ENCODE measurements at places on chromosomes 3 and 15. TPM values are rescaled to one million over a fixed set of nuclear protein-coding genes. Genes with fewer than 3 reads are reported as not detected.

DNA sequence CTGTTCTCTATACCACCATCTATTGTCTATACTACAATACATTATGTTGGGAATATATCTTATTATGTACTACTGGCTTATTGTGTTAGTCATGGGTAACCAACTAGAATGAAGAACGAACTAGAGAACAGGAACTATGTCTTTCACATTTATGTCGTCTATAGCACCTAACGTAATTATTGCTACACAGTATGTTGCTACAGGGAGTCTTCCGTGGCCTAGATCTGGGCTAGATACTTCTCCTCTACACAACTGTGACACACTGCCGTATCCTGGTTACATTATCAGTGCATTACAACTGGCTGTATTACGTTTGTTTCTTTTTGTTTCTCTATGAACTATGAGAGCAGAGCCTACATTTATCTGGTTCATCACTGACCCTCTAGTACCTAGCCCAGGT lies 34.0 kb downstream of the SCG5 start:
- DNase-seq, result no peak

DNA sequence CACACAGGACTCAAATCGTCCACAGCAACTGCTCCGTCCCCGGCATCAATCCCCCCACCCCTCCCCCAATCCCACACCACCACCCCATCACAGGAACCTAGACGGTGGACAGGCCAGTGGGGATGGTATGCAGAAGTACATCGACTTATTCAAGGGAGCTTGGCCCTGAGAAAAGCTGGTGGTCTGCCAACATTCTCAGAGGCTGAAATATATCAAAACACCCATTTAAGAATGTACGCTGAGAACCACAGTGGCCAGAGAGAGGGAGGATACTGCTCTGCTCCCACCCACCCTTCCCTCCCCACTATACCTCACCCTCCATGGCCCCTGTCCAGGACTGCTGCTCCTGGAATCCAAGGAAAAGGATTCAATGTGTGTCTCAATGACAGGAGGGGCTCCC lies 12.4 kb upstream of the USP3 start:
- DNase-seq, result no peak

DNA sequence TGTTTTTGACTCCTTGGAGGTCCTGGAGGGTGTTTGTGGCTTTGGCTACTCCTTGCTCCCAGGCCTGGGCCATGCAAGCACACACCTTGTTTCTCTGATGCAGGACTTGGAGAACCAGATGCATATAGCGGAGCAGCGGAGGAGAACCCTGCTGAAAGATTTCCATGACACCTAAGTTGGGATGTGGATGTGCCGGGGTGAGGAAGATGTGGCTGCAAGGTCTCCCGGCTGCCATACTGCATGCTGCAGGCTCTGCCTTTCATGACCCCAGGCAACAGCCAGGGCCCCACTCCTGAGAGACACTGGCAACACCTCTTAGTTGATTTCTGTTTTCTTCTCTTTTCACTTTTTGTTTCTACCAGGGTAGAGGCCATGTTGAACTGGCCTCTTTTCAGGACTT lies 6.9 kb upstream of the P4HTM start:
- DNase-seq, result no peak

DNA sequence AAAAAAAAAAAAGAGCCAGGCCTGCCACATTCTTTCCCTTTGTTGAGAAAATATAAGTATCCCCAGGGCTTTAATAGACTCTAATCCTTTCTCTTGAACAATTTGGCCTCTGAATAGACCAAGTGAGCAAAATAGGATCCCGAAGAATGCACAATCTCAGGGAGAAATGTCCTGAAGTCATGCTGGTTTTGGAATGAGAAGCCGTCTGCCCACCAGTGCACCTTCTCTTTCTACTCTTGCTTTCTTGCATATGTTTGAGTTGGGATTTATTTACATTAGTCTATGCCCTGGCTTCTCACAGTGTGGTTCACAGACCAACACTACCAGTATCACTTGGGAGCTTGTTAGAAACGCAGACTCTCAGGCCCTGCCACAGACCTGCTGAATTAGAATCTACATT lies 153.0 kb downstream of the ZNF621 start:
- DNase-seq, result no peak

Gene NEK11
- total RNA-seq, result 5.0 TPM

GRCh38 chr3:175386630-175387029 lies 527.5 kb downstream of the NAALADL2 start:
- DNase-seq, result peak; percentile 35

DNA sequence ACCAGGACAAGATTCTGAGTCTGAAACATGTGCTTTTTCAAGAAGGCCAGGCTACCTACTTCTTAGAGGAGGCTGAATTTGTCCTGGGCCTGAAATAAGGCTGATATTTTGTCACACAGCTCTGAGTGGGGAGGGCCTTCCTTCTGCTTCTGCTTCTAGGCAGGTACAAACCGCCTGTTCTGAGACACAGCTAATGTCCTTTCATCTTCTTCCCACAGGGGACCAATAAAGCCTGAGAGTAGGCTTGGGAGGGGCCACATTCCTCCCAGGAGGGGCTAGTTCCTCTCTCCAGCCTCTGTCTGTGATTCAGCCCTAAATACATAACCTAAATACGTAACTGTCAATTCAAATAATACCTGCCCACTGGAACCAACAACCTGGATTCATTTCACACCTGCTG lies 34.8 kb downstream of the CRYGS start:
- DNase-seq, result no peak

Gene PAQR5
- 3.3 TPM for total RNA-seq

Gene SUSD5
- total RNA-seq, result 4.6 TPM

- no peak for DNase-seq
Measured at GRCh38 chr3:55564726-55565125, 77.6 kb upstream of the WNT5A start.

DNA sequence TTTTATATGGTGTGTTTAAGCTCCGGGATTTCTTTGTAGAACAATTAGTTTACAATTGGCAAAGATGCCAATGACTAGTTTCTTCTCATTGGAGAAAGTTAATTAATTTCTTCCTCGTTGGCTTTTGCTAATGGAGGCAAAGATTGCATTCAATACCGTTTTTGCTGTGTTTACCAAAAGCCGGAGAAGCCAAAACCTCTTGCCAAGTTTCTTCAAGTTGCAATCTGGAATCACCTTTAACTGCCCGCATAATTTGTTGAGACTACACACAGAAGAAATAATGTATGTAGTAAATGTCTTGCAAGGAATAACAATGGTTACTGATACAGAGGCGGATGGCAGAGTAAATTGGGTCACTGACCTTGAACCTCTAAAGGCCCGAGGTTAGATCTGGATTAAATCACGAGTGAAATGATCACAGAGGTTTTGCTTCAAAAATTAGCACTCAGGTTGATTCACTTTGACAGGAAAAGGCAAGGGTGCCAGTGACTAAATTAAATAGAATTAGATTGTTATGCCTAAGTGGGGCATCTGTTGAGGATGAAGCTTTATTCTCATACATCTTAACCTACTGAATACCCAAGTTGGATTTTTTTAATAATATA lies 732.1 kb upstream of the NR2F2 start:
- no peak for DNase-seq

Gene TGM5
- not detected for total RNA-seq

- DNase-seq, result no peak
Measured at GRCh38 chr3:155673421-155673820, 71.5 kb downstream of the PLCH1 start.

GRCh38 chr3:184563561-184563925 lies 2.0 kb downstream of the EPHB3 start:
- no peak for DNase-seq

Gene CD96
- total RNA-seq, result 4.2 TPM

- DNase-seq, result peak; percentile 19
Measured at GRCh38 chr3:105526360-105527111, 159.8 kb downstream of the ALCAM start.

Gene PTPN23
- total RNA-seq, result 10.2 TPM

- no peak for DNase-seq
Measured at GRCh38 chr3:177553579-177553978, 356.3 kb upstream of the TBL1XR1 start.

- DNase-seq, result no peak
Measured at GRCh38 chr3:185297867-185298266, 44.0 kb upstream of the EHHADH start.

GRCh38 chr15:34760909-34761308 lies 6.1 kb upstream of the GJD2 start:
- no peak for DNase-seq

Gene SIDT1
- total RNA-seq, result under 0.01 TPM

DNA sequence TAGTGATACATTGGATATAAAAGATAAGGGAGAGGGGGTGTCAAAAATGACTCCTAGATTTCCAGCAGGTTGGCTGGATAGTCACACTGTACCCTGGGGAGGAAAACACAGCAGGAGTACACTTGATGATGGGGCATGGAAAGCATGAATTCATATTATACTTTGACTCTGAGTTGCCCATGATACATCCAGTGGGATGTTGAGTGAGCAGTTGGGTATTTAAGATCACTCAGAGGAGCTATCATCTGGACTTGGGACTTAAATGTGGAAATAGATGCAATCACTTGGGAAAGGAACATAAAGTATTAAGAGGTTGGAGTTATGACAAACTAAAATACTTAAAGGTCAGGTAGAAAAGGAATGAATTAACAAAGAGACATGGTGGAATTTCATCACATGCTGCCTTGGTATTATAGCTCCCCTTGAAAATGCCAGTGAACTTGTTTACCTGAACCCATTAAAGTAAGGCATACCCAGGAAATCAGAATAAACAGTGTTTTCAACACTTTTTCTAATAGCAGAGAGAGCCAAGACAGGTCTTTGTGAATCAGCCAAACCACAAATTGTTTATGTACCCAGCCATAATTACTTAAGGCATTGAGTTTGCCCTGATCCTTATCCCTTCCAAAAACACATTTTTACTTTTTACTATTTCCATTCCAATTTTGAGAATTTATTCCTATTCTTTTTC lies 49.9 kb upstream of the ABI3BP start:
- DNase-seq, result no peak

DNA sequence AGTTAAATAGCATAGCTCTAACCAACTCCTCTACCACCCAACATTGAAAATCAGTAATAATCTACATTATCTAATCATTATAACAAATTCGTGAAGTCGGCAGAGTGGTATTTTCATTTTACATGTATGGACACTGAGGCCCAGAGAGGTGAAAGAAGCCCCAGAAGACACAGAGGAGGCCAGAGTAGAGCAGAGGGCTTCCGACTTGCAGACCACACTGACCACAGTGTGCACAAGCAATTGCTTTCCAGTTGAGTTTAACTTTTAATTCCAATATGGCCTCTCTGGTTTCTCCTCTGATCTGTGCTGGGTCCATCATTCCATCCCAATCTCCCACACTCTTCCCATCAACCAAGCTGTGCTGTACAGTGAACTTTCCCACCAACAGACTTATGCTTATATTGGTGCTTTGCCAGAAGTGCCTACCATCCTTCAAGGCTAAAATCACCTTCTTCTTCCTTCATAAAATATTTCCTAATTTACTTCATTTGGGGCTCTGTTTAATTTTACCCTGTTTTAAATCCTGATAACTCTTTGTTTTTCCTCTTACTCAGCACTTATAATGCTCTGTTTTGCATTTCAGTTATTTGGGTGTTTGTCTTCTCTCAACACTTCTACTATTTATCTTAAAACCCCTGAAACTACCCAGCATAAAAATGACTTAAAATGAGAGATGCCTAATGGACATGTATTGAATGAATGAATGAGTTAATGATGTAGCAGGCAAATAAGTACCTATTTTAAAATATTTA lies 81.8 kb upstream of the TNFSF10 start:
- no peak for DNase-seq

DNA sequence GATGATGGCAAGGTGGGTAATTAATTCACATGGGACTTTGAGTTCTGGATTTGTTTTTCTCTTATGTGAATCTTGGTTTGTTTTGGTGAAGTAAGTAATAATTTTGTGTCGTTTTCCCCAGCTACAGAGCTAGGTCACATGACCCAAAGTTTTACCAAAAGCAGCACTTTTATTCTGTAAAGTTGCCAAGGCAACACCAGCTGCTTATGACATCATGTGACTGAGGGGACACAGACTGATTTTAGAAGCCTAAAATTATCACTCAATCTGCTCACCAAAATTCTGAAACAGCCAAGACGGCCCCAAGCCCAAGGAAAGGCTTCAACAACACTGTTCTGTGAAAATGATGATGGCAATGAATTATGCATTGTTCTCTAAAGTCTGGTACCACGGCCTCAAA lies 63.9 kb downstream of the MEX3B start:
- no peak for DNase-seq

DNA sequence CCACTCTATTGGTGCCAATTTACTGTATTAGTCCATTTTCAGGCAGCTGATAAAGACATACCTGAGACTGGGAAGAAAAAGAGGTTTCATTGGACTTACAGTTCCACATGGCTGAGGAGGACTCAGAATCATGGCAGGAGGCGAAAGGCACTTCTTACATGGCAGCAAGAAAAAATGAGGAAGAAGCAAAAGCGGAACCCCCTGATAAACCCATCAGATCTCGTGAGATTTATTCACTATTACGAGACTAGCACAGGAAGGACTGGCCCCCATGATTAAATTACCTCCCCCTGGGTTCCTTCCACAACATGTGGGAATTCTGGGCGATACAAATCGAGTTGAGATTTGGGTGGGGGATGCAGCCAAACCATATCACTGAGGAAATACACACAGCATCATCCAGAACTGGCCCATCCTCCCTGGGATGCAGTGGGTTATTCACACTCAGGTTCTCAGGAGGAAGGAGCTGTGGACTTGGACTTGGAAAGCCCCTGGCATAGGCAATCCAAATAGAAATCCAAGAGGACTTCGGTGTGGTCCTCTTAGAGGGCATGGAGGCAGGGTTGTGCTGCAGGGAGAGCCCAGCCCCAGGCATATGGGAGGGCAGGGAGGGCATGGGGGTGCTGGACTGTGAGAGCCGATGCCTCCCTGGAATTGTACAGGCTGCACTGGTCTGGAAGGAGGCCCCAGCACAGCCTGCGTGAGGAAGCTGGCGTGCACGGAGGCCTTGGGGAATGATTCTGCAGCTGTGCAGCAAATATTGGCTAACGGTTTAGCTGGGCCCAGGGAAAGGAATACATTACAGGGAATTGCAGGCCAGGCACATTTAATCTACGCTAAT lies 62.9 kb downstream of the EFCAB12 start:
- no peak for DNase-seq

DNA sequence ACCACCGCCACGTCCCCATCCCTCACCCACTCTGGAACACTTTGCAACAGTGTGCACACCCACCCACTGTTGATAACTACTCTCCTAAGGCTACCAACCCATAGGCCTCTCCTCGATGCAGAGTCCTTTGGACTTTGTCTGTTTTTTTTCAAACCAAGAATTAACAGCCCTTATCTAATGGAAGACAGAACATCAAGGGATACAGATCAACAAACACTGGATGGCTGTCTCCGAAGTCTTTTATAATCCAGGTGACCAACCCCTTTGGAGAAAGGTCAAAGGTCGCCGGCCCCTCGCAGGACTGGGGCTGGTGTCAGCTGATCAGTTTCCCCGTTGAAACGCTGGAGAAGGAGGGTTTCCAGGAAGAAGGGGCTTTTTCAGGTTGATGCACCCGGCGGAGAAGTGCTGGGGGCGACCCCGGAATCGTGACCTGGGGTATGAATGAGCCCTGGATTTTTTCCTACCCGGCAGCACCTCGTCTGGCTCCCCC lies 532 bp downstream of the B4GALT4 start:
- peak; percentile 26 for DNase-seq

Gene POTEB2
- not detected for total RNA-seq

Gene C3orf33
- total RNA-seq, result 1.3 TPM

- peak; percentile 60 for DNase-seq
Measured at GRCh38 chr3:125160606-125161371, 51.8 kb downstream of the SLC12A8 start.

Data from RPMI7951 (cell line).